ENCODE measurements at places on chromosomes 5 and 9. TPM values are rescaled to one million over a fixed set of nuclear protein-coding genes. Genes with fewer than 3 reads are reported as not detected.

GRCh38 chr9:130400870-130401269 lies 43.9 kb upstream of the ASS1 start:
- no peak for DNase-seq

The PCDHB5 gene
- total RNA-seq = 9.8 TPM

- DNase-seq = no peak
Observed at GRCh38 chr9:126144196-126144595, 182.4 kb upstream of the MVB12B start.

The SH3RF2 gene
- total RNA-seq = 6.6 TPM

- DNase-seq = no peak
Observed at GRCh38 chr5:59764361-59764760, 129.2 kb downstream of the PDE4D start.

DNA sequence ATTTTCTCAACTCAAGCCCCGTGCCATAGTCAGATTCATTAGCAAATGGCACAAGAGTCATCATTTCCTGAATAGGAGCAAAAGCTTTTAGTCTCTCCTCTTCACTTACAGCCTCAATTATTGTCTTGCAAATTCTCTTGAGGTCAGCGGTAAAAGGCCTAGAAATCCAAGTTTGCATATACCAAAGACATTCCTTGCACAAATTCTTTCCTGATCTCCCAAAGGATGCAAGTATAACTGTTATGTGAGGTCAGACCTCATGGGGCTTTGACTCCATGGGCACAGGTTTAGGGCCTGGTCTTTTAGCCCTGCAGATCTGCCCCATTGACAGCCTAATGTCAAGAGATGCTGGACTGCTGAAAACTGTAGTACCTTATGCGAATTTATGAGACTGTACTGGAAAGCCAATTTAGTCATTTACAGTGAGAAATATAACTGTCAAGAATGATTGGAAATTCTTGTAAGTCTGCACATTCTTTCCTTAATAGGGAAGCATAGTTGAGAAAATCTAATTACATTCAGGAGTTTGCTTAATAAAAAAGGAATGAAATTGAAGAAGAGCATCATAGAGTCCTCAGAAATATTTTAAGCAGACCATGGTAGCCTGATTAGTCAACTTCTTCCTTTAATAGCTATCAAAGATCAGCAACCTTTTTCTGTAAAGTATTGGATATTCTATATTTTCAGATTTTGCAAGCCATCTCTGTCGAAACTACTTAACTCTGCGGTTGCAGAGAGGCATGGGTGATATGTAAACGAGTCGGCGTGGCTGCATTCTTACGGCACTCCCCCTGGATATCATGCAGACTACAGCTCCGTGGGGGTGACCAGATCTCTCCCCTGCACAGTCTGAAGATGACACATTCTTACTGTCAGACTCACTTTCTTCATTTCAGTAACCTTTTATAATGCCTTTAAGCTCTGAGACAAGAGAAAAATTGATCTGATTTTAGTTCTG lies 45.2 kb downstream of the GCNT4 start:
- DNase-seq = no peak

DNA sequence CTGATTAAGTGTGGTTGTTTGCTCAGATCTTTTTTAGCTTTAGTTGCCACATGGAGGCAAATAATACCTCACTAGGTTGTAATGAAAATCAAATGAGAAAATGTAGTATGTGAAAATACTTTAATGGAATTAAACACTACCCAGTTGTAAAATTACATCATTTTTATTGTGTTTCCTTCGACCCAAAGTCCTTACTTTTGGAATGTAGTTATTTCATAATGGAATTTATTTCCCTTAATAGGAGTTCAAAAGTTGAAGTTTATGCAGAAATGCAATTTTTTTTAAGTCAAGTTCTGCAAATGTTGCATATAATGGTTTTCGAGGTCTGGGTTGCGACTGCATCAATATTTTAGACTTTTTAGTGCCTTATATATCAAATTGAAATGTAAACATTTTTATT lies 31.0 kb downstream of the TNPO1 start:
- no peak for DNase-seq

The RMRP gene
- total RNA-seq = 2,064 TPM

The PAEP gene
- total RNA-seq = not detected

GRCh38 chr5:140785905-140786686 lies at the start of gene PCDHA1:
Gene PCDHA1 (plus strand): TSS chr5:140786140.
- DNase-seq = no peak

DNA sequence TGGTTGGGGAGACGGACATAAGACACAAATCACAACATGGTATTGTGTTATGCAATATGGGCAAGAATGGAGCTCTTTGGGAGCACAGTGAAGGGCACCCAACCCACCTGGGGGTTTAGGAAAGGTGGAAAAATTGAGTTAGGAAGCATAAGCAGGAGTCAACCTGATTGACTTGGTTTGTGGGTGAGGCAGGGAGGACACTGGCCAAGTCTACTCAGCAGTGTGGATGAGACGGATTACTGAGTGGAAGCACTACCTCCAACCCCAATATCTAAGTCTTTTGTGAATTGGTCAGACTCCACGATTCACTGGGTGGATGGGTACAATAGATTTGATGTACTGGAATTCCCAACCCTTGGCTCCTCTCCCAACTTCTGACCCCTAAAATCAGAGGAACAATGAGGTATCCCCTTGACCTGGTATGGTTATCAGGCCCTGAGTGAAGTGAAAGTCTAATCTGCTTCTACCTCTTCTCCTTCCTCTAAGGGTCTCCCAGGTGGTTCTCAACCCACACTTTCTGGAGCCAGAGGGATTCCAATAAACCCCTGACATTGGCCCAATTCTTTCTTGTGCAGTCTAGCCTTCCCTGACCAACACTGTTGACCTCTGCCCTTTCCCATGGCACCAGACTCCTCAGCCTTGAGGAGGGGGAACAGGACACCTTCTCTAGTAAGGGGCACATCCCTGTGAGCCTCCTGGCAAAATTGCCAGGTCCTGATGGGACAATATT lies 5.2 kb downstream of the EGR1 start:
- peak; percentile 41 for DNase-seq

The P4HA2 gene
- total RNA-seq = 21.8 TPM

The MTX3 gene
- total RNA-seq = 15.1 TPM

- DNase-seq = peak; percentile 68
Observed at GRCh38 chr9:107363516-107364152, 80.6 kb downstream of the RAD23B start.

DNA sequence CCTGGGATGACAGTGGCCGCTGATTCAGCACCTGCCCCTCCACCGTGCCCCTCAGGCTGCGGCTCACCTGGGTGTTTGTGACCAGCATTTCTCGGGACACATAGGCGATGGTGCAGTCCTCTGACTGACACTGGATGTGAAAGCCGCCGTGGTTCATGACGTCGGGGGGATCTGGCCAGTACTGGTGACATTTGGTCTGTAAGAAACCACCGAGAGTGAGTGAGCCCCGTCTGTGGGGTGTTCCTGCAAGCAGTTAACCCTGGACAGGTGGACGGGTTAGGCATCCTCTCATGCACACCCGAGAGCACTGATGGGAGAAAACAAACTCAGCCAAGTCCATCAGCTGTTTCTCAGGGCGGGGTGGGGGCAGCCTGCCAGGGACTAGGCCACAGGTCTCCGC lies 62.5 kb upstream of the EPB41L4B start:
- no peak for DNase-seq

GRCh38 chr5:141958546-141959172 lies 657 bp upstream of the PCDH12 start:
- DNase-seq = no peak

The VCAN gene
- 245 TPM for total RNA-seq

GRCh38 chr5:4700069-4700468 lies 440.1 kb upstream of the ADAMTS16 start:
- peak; percentile 65 for DNase-seq

The TYRP1 gene
- not detected for total RNA-seq

Data from breast epithelium (tissue), 4 donors.